Right hindlimb (tissue), 1 donor: ENCODE measurements at places on chromosomes 3 and 15.
A peak's percentile ranks its signal among the peaks of the same experiment; 100 is the strongest.

GRCh38 chr3:185717121-185717520, 107.7 kb downstream of the IGF2BP2 start:
- DNase-seq, result no peak

DNA sequence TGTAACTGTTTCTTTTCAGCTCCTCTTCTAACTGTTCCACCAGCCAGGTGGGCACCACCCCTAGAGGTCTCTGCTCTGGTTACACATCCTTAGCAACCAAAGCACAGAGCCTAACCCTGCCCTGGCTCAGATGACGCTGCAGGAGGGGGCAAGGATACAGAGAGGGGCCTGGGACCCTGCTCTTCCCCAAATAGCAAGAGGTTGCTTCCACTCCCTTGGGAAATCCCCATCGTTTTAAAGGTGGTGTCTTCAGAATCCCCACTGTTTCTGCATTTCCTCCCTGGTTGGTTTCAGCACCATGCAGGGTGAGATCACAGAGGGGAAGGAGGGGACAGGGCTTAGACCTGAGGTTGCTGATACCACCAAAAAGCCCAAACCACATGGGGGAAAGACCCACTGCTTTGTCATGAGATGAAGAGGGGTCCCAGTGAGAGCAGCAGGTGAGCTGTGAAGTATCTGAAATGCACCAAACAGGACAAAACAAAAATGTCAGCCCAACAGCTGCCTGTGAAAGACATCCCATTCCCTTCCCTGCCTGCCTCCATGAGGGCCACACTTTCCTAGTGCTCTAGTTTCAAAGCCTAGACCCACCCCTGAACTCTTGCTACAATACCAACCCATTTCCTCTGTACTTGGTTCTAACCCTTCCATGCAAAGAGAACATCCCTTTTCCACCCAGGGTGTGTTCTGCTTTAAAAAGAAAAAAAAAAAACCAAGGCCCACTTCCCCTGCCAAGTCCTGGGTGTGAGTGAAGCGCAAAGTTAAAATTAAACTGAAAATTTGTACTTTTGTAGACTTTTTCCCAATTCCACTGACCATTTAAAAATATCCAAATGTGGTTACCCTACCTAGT, 29.0 kb downstream of the ANP32A start:
- DNase-seq, result no peak

GRCh38 chr3:124504332-124505059, 225.8 kb upstream of the UMPS start:
- DNase-seq, result peak; percentile 55

GRCh38 chr3:135991621-135992020, 26.1 kb downstream of the PPP2R3A start:
- DNase-seq, result no peak
